ENCODE measurements at places on chromosomes 2 and 18. TPM values are rescaled to one million over a fixed set of nuclear protein-coding genes. Genes with fewer than 3 reads are reported as not detected.

The ACMSD gene
- not detected for total RNA-seq

The ANKRD23 gene
- total RNA-seq, result 2.5 TPM

The BMP10 gene
- total RNA-seq, result not detected

The RNU2-63P gene
- 6.6 TPM for total RNA-seq

The MTIF2 gene
- total RNA-seq, result 23.1 TPM

The ERFE gene
- total RNA-seq, result 1.4 TPM

DNA sequence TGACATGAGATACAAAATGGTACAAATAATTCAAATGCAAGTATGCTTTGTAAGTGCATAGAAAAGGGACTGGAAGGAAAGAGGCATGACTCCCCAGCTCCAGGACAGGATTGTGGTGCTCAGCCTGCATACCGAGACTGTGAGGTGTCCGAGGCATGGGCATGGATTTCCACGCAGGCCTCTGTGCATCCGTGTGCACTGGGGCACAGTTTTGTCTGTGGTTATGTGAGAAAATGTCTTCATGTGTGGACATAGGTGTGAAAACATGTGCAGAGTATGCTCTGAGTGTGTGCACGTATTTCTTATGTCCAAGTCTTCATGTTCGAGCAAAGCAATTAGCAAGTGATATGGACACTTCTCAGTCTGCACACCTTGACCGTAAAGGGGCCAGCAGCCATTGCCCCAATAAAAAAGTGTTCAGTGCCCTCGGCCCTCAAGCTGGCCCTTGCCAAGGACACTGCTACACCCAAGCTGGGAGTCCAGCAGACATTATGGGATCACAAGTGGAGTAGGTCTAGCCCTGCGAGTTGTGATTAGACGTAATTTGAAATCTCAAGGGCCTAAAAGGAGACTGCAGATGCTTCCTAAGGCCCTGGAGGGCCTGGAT, 120.7 kb downstream of the CYP26B1 start:
- H3K36me3 ChIP-seq, result no peaks in the 10 kb centered on the region
- no peak for DNase-seq
- no peak overlapping the region for H3K4me3 ChIP-seq

- H3K4me3 ChIP-seq, result no peak overlapping the region
- H3K4me1 ChIP-seq, result peaks cover 12% of the 10 kb centered on the region
- H3K27me3 ChIP-seq, result no peaks in the 10 kb centered on the region
- DNase-seq, result no peak
- no peaks in the 10 kb centered on the region for H3K36me3 ChIP-seq
Measured at GRCh38 chr2:113228351-113228750, 50.4 kb downstream of the PAX8 start.

DNA sequence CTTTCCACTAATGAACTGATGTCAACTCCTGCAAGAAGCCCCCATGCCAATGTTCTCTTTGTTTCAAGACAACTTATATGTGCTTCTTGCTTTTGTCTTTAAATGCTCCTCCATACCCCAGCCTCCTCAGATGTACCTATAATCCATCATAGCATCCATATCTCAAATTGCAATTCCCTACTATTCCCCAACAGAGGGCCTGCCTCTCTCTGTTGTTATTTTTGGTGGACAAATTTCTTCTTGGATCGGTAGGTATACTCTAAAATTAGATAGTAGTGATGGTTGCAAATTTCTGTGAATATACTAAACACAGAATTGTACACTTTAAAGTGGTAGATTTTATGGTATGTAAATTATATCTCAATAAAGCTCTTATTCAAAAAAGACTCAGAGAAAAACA, 820.1 kb downstream of the METTL4 start:
- no peak overlapping the region for H3K27ac ChIP-seq
- H3K27me3 ChIP-seq, result no peaks in the 10 kb centered on the region
- DNase-seq, result no peak
- no peaks in the 10 kb centered on the region for H3K4me1 ChIP-seq
- no peak overlapping the region for H3K4me3 ChIP-seq

DNA sequence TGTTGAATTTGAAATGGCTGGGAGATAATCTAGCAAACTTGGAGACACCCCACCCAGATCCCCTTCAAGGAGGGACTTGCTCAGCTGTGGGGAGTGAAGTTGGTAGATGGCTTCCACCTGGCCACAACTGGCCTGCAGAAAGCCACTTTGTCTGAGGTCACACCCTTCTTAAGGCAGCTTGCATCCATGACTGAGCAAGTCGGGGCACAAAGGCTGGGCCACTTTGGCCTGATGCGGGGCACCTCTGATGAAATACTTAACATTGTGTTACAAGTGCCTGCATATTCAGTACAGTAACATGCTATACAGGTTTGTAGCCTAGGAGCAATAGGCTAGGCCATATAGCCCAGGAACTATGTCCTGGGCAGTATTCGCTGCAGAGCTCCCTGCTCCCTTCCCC, 13.4 kb upstream of the RPL37A start:
- no peaks in the 10 kb centered on the region for H3K27me3 ChIP-seq
- DNase-seq, result no peak
- H3K27ac ChIP-seq, result no peak overlapping the region

DNA sequence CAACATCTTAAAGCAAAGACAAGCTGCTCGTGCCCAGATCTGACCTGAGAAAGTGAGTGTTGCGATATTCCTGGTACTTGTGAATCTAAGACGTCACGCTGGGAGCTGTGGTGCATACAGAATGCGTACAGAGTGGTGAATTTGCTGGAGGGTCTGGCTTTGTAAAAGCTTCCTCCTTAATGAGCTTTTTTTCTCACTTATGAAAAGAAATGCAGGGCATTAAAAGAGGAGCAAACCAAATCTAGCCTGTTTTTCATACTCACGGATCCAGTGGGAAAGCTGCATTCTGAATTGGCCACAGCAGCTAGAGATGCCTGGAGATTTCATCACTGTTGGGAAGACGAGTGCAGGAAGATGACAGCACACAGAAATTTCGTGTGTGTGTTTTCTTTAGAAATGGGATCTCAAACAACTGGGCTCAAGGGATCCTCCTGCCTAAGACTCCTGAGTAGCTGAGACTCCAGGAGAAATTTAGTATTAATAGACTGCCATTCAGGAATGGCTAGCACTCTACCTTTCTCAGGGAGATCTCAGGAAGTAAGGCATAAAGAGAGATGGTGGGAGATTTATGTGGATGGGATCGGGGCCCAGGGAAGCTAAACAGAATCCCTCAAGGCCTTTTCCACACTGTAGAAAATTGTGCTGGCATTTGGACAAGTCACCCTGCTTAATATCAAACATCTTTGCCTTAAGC, 181.3 kb downstream of the ALPK2 start:
- H3K4me1 ChIP-seq, result peaks cover 6% of the 10 kb centered on the region
- DNase-seq, result peak; percentile 10
- H3K4me3 ChIP-seq, result no peak overlapping the region
- H3K36me3 ChIP-seq, result no peaks in the 10 kb centered on the region
- no peak overlapping the region for H3K27ac ChIP-seq

DNA sequence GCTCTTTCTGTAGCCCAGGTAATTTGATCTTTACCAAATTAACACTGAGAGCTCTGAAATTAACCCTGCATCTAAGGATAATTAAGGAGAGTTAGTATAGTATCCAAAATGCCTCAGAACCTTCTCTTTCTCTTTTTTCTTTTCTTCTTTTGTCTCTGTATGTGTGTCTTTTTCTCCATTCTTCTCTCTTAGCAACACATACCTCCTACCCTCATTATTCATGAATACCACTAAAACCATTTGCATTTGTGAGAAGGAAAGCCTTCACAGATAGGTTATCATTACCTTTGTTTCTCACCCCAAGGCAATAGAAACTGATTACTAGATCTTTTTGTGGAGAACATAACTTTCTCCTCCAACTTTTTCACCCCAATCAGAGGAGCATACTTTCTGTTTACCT, 376.5 kb upstream of the NXPH2 start:
- H3K27me3 ChIP-seq, result no peaks in the 10 kb centered on the region
- H3K36me3 ChIP-seq, result no peaks in the 10 kb centered on the region
- H3K4me1 ChIP-seq, result no peaks in the 10 kb centered on the region
- no peak overlapping the region for H3K4me3 ChIP-seq

GRCh38 chr2:233011268-233011650, 1.8 kb downstream of the NGEF start:
- DNase-seq, result no peak
- no peaks in the 10 kb centered on the region for H3K4me1 ChIP-seq
- no peak overlapping the region for H3K4me3 ChIP-seq
- no peaks in the 10 kb centered on the region for H3K36me3 ChIP-seq
- no peak overlapping the region for H3K27ac ChIP-seq

GRCh38 chr2:45778720-45779171, 127.3 kb downstream of the PRKCE start:
- no peak overlapping the region for H3K4me3 ChIP-seq
- no peaks in the 10 kb centered on the region for H3K27me3 ChIP-seq
- peaks cover 9% of the 10 kb centered on the region for H3K4me1 ChIP-seq
- no peak overlapping the region for H3K27ac ChIP-seq
- no peaks in the 10 kb centered on the region for H3K36me3 ChIP-seq
- DNase-seq, result peak; percentile 17

GRCh38 chr2:135874777-135875365, 1.4 kb downstream of the MCM6 start:
- H3K4me1 ChIP-seq, result peaks cover 5% of the 10 kb centered on the region
- peak overlapping the region; percentile 75 for H3K4me3 ChIP-seq
- no peak overlapping the region for H3K27ac ChIP-seq
- H3K27me3 ChIP-seq, result no peaks in the 10 kb centered on the region
- peaks cover 9% of the 10 kb centered on the region for H3K36me3 ChIP-seq

DNA sequence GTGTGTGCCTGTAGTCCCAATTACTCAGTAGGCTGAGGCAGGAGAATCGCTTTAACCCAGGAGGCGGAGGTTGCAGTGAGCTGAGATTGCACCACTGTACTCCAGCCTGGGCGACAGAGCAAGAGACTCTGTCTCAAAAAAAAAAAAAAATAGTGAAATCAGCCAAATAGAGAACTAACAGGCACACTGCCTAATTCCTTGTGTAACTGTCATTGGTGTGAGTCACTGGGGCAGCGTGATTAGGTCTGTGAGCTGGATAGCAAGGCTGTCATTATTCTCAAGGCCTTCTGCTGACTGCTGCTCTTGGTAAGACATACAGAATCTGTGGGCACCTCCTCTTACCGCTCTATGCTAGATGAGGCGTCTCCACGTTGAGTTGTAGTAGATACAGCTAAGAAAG, 270.3 kb downstream of the NEDD4L start:
- H3K4me3 ChIP-seq, result peak overlapping the region; percentile 3
- peaks cover 33% of the 10 kb centered on the region for H3K4me1 ChIP-seq
- DNase-seq, result peak; percentile 95
- H3K27ac ChIP-seq, result peak overlapping the region; percentile 66

DNA sequence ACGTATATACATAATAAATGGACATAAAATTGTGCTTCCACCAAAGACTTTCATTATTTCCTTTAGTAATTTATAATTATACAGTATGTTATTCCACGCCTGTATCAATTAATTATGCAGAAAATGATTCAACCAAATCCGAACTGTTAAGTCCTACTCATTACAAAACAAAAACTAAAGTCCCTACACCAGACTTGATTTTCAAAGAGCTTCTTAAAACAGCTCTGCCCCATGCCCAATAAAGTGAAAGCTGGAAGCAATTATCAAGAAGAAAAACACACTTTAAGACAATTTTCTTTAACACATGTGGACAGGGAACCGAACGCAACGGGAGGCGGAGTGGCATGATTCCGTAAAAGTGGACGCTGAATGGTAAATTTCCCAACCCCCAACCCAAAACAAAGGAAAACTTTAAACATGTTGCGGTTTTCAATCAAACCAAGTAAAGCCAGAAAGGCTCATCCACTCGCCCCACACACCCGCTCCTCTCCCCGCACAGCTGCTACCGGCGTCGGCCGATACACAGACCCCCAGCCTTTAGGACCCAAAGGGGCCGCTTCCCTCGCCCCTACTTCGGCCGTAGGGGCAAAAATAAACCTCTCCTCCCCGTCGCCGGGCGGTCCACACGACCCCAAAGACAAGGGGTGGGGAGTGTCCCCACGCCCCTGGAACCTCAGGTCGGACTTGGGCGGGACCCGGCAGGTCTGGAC, 705 bp downstream of the YES1 start:
- no peaks in the 10 kb centered on the region for H3K36me3 ChIP-seq
- DNase-seq, result no peak
- no peaks in the 10 kb centered on the region for H3K27me3 ChIP-seq
- peaks cover 4% of the 10 kb centered on the region for H3K4me1 ChIP-seq
- H3K4me3 ChIP-seq, result peak overlapping the region; percentile 89

GRCh38 chr2:187050409-187050998, 201.5 kb upstream of the ZSWIM2 start:
- H3K27me3 ChIP-seq, result no peaks in the 10 kb centered on the region
- no peaks in the 10 kb centered on the region for H3K4me1 ChIP-seq
- no peak overlapping the region for H3K27ac ChIP-seq
- DNase-seq, result no peak

- no peaks in the 10 kb centered on the region for H3K27me3 ChIP-seq
- no peaks in the 10 kb centered on the region for H3K36me3 ChIP-seq
- H3K27ac ChIP-seq, result no peak overlapping the region
- H3K4me1 ChIP-seq, result no peaks in the 10 kb centered on the region
- H3K4me3 ChIP-seq, result no peak overlapping the region
Measured at GRCh38 chr2:101238930-101239759, 13.5 kb upstream of the CNOT11 start.

- H3K27me3 ChIP-seq, result peaks cover 53% of the 10 kb centered on the region
- H3K4me1 ChIP-seq, result peaks cover 4% of the 10 kb centered on the region
- H3K4me3 ChIP-seq, result peak within 1 kb of the TSS; percentile 69
- peak; percentile 71 for DNase-seq
- H3K27ac ChIP-seq, result peak within 1 kb of the TSS; percentile 75
Measured at GRCh38 chr2:206274434-206275311, at the start of gene ZDBF2. TSS of gene ZDBF2 (plus strand) at chr2:206274663. CDS start at chr2:206281850, 7,187 bp downstream.

DNA sequence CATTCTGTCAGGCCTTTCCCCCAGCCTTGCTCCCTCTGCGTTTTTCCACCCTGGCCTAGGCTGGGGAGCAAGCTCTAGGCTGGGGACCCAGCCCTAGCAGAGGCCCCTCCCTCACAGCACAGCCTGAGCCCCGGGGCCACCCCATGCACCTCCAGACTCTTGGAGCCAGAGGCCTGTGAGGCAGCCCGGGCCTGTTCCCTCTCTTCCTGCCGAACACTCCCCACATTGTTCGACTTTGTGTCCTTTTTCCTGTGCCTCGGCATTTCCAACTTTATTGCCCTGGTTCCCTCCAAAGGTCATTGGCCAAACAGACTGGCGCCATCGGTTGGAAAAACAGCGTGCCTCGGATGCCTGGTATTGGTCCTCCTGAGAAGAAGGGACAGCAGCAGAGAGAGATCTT, 79.7 kb downstream of the HS1BP3 start:
- DNase-seq, result no peak
- no peaks in the 10 kb centered on the region for H3K36me3 ChIP-seq
- H3K27ac ChIP-seq, result no peak overlapping the region
- no peaks in the 10 kb centered on the region for H3K27me3 ChIP-seq

Data from astrocyte (in vitro differentiated cells and primary cell).